ENCODE measurements at places on chromosomes 5 and 9.

- DNase-seq = no peak
Observed at GRCh38 chr9:132806723-132807421, 71.2 kb downstream of the AK8 start.

- no peak for DNase-seq
Observed at GRCh38 chr9:104091116-104091515, 3.0 kb upstream of the SMC2 start.

- DNase-seq = no peak
Observed at GRCh38 chr5:51486158-51486557, 102.9 kb downstream of the ISL1 start.

- no peak for DNase-seq
Observed at GRCh38 chr5:116076496-116076895, 8.3 kb upstream of the COMMD10 start.

DNA sequence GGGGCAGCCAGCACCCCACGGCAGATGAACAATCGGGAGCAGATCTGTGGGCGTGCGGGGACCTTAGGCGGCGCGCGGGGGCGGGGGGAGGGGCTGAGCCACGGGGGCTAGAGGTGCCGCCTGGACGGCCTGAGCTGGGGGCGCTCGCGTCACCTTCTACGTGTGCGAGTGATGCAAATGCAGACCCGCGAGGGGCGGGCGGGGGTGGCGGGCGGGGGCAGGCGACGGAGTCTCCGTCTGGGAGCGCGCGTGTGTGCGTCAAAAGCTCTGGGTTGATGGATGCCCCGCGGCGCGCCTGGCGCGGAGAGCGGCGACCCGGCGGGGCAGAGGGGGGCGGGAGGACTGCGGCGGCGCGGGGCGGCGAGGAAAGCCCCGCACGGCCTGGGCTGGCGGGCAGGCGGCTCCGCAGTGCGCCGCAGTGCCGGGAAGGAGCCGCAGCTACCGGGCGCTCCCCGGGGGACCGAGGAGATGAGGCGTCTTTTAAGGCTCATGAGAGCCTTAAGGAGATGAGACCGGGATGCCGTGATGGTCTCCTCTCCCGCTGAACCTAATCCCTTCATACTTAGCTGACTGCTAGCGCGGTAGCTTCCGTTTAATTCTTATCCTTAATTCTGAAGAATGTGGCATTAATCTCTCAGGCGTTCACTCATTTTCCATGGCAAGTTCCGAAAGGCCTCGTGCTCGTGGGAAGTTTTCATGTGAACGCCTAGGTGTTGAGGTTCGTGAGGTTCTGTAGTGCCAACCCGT, 1.5 kb downstream of the SV2C start:
- no peak for DNase-seq

DNA sequence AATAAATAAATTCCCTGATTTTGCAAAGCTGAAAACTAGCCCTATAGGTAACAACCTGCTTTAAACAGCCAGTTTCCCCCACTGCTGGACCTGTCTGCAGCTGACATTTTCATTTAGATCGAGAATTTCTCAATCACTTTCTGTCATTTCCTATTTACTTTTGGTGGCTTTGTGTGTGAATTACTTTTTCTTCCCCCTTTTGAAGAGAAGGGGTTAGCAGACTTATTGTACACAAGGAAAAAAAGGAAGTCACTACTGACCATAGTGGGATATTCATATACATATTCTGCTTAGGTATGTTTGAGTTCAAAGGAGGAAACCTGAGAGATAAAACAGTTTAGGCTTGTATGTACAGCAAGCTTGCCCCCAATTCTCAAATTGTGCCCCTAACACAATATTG, 27.0 kb upstream of the IFNB1 start:
- no peak for DNase-seq

Measured in amniotic stem cell (primary cell).